Ecto neural progenitor cell (in vitro differentiated cells): ENCODE measurements at places on chromosomes 13 and 19.

DNA sequence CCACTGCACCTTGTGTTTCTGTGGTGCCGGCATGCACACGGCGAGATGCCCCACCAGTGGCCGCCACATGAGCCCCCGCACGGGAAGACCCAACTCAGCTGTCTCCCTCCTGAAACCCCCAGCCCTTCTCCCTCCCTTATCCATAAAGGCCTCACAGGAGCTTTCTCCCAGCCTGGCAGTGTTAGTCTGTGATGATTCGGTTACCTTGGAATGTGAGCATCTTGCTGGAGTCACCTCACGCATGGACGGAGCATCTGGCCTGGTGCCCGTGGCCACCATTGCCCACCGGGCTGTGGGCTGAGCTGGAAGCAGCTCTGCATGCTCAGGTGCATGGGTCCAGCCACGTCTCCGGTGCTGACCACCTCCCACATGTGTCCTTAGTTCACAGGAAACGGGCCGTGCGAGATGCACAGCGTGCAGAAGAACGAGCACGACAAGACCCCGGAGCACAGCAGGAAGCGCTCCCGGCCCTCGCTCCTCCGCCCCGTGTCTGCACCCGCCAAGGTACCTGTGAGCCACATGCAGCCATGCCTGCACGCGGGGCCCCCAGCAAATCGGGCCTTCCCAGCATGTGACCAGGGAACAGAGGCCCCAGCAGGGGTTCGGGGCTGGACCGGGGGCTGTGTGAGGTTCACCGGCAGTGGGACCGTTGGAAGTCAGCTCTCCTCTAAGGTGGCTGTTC is 22.0 kb downstream of the SIN3B start:
- no peak for DNase-seq

DNA sequence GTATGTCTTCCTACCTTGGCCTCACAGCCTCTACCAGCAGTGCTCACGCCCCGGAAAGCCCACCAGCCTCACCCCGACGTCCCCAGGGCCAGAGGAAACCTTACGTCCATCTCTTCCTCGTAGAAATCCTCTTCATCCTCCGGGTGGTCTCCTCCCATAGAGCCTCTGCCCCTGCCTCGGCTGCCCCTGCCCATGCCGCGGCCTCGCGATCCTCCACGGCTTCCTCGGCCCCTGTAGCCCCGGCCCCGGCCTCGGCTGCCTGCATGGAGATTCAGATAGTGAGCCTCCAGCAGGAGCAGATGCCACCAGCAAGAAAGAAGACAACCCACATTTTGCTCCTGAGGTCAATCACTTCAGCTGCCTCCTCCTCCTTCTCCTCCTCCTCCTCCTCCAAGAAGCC is 27.3 kb downstream of the ZC3H4 start:
- no peak for DNase-seq

DNA sequence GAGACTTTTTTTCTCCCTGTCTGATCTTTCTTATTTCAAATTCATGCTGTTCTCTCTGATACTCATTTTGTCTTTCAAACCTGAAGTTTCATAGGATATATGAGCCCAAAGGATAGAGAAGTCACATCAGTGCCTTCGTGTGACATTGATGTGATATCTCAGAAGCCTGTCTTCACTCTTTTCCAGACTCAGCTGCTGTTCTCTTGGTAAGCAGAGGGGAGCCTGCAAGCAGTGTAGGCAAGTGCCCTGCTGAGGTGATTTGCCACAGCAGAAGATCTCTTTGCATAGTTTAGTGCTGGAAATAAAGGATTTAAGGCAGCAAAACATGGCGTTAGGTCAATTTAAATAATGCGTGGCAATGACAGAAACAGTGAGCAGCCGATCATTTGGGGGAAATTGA is 346.7 kb downstream of the ITGBL1 start:
- no peak for DNase-seq

DNA sequence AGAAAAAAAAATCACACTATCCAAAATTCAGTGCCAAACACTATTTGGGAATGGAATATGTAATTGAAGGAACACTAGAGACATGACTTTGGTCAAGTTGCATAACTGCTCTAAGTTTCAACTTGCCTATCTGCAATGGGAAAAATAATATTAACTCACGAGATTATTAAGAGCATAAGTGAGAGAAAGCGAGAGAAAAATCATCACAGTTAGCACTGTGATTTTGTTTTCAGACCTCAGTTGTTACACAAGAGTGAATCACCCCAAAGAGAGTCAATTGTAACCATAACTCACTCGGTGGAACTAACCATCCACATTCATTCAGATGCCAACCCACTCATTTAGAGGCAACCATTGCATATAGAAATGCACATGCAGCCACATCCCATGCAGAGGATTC is 147.1 kb downstream of the NHLRC3 start:
- DNase-seq: no peak

GRCh38 chr13:25709088-25709487 is 337.3 kb downstream of the ATP8A2 start:
- DNase-seq: no peak
